ENCODE measurements at places on chromosomes 7 and 10. TPM values are rescaled to one million over a fixed set of nuclear protein-coding genes. Genes with fewer than 3 reads are reported as not detected.

GRCh38 chr10:103415581-103415980 is 19.2 kb downstream of the PDCD11 start:
- no peak overlapping the region for H3K27ac ChIP-seq
- no peaks in the 10 kb centered on the region for H3K4me1 ChIP-seq
- peaks cover 91% of the 10 kb centered on the region for H3K36me3 ChIP-seq
- DNase-seq: no peak
- no peak overlapping the region for H3K4me3 ChIP-seq

DNA sequence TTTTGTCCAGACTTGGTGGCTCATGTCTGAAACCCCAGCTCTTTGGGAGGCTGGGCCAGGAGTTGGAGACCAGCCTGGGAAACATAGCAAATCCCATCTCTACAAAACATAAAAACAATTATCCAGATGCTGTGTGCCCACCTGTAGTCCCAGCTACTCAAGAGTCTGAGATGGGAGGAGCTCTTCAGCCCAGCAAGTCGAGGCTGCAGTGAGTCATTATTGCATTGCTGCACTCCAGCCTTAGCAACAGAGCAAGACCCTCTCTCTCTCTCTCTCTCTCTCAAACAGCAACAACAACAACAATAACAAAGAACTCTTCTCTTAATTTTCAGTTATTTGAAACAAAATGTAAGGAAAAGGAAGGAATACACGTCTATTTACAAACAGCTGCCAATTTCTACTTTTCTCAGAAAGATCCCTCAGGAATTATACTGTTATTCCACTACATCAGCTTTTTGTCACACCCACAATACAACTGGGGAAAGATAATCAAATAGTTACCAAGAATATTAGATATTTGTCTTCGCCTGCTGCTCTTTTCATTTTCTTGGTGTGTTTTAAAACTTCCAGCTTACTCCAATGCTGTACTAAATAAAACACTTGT is 5.1 kb upstream of the TSPAN12 start:
- no peak for DNase-seq
- no peaks in the 10 kb centered on the region for H3K36me3 ChIP-seq
- no peak overlapping the region for H3K27ac ChIP-seq
- H3K4me3 ChIP-seq: no peak overlapping the region
- H3K27me3 ChIP-seq: no peaks in the 10 kb centered on the region
- H3K4me1 ChIP-seq: peaks cover 9% of the 10 kb centered on the region

DNA sequence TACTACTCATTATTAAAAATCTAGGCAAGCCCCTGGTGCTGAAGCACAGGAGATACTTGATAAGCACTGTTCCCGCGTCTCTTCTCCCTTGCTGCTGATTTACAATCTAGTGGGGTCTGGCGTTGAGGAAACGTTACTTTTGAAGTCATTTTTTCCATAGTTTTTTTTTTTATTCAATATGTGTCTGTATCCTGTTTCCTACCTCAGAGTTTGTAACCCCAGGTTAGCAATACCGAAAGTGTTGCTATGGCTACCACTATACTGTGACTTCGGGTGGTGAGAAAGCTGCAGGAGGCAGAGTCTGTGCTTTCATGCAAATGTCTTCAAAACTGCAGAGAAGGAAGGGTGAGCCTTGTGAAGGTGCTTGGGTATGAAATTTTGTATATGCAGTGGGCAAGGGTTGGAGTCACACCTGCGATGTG is 458.8 kb upstream of the GHITM start:
- no peak overlapping the region for H3K4me3 ChIP-seq
- no peak overlapping the region for H3K27ac ChIP-seq
- H3K36me3 ChIP-seq: no peaks in the 10 kb centered on the region
- no peaks in the 10 kb centered on the region for H3K27me3 ChIP-seq
- no peak for DNase-seq

Gene MXI1
- 260 TPM for total RNA-seq

Gene GPR158
- 0.09 TPM for total RNA-seq

Gene ELN
- 1.3 TPM for total RNA-seq

Gene OLAH
- not detected for total RNA-seq

Gene TET1
- 103 TPM for total RNA-seq

Measured in endodermal cell (in vitro differentiated cells).